ENCODE measurements at places on chromosomes 1 and 21.

DNA sequence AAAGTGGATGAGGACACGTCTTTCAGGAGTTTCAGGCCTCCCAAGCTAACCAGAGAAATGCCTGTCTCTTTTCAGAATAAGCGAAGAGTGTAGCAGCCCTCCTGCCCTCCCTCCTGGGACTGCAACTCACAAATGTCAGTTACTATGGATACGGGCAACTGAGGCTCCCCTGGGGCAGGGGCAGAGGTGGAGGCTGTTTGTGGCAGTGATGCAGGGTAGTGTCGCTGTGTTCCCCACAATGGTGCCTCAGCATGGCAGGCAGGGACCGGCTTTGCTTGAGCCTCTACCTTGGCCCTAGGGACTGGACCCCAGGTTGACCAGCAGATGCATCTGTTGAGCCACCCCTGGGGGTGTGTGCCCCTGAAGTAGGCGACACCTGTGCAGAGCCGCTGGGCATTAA lies 10.2 kb downstream of the NFASC start:
- DNase-seq: no peak

DNA sequence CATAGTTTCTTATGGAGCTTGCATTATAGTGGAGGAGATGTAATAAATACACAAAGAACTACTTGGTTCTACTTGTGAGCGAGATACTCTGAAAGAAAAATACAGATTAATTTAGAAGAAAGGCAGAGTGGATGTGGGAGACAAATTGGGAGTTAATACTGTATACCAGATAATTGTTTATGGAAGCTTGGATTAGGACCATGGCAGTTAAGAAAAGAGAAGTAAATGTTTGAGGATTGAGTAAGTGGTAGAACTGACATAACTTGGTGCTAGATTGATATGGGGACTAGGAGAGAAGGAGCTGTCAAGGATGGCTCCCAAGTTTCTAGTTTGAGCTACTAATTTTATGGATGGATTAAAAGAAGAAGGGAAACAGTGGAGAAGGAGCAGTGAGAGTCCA lies 47.3 kb downstream of the INKA2 start:
- no peak for DNase-seq

GRCh38 chr1:217076902-217077301 lies 353.7 kb upstream of the ESRRG start:
- DNase-seq: no peak

GRCh38 chr21:43637530-43638158 lies 21.6 kb downstream of the HSF2BP start:
- no peak for DNase-seq
